ENCODE measurements at places on chromosomes 12 and 14. TPM values are rescaled to one million over a fixed set of nuclear protein-coding genes. Genes with fewer than 3 reads are reported as not detected.
A peak's percentile ranks its signal among the peaks of the same experiment; 100 is the strongest.

- DNase-seq: no peak
Observed at GRCh38 chr14:96049932-96050331, 10.8 kb downstream of the C14orf132 start.

DNA sequence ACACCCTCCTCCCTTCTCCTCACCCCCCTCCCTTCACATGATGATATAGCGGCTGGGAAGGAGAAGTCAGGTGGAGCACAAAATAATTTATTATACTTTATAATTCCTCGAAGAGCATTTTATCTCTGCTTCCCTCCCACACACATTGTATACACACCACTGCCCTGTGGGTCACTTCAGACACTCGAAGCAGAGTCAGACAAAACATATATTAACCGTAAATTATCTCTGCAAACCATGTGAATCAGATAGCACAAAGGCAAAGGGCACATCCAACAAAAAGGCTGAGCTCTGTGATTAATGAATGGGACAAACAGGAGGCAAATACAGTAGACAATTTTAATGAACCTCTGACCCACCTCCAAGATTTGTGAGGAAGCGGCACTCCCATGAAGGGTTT lies 450.7 kb downstream of the GALC start:
- no peak for DNase-seq

DNA sequence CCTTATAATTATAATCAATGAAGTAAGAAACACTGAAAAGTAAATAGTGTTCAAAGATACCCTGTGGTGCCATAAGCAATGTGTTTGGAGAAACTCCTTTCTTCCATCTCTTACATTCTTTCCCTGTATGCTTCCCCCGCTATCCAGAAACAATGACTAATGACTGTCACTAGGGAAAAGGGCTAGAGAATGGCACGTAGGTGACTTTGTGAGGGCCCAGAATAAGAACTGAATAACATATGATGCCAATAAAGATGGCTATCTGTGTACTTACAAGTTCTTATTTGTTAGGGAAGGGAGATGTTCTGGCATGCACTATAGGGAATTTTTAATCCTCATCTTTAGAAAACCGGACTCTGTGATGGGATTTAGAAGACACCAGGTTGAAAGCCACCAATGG lies 4.7 kb upstream of the KRT7 start:
- no peak for DNase-seq

GRCh38 chr12:103161582-103162362 lies 204.3 kb downstream of the ASCL1 start:
- DNase-seq: no peak

- DNase-seq: no peak
Observed at GRCh38 chr14:64718762-64719161, 14.5 kb downstream of the PLEKHG3 start.

DNA sequence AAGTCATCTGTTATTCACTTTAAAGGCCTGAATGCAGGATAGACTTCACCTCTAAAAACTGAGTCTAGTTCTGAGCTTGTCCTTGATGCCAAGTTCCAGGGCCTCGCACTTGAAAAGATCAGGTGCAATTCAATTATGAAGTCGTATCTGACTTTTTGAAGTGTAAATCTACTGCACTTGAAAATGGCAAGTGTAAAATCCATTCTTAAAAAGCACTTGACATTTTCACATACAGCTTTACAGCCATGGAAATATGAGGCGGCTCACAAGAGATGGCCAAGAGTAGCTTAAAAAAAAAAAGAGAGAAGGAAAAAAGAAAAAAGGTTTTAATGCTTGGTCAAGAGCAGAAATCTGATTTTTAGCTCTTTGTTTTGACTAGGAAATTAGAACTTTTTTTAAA lies 172.5 kb downstream of the GXYLT1 start:
- no peak for DNase-seq

DNA sequence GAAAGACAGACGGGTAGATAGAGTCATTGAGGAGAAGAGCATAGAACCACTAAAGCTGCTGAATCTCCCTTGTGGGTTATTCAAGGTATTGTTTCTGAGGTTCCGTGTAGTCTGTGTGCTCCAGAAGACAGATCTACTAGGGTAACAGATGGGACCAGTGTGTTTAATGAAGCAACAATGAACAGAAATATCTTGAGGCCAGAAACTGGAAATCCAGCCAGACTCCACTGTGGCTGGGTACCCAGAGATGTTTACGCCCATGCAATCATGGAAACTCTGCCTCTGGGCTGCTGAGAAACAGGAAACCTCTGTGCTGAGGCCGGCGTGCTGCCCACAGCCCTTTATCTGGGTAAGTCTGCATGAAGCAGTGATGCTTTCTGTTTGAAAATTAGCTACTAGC lies 8.3 kb downstream of the PROX2 start:
- peak; percentile 85 for DNase-seq

DNA sequence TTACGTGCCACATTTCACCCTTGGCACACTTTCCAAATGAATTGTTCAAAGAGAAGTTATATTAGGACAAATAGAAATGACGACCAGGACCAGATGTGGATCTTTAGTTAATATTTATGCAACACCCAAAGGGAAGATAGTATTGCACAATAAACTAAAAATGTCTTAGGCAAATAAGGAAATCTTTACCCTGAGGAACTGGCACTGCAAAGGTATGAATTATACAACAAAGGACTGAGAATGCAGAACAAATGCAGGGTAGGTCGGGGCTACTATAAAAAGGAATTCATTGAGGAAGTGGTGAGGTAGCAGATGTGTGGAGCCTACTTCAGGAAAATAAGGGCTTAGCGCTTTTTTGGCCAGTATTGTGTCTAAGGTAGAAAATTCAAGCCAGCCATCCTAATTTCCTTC lies 3.9 kb upstream of the TMTC2 start:
- no peak for DNase-seq

ZBTB39 gene
- total RNA-seq: 4.0 TPM

HAL gene
- 0.11 TPM for total RNA-seq

CPSF6 gene
- 38.2 TPM for total RNA-seq

All from right cardiac atrium (tissue), 5 donors.